CD4-positive, alpha-beta T cell treated with Interferon gamma for 1 hour (primary cell): ENCODE measurements at places on chromosomes 7 and 10.

DNA sequence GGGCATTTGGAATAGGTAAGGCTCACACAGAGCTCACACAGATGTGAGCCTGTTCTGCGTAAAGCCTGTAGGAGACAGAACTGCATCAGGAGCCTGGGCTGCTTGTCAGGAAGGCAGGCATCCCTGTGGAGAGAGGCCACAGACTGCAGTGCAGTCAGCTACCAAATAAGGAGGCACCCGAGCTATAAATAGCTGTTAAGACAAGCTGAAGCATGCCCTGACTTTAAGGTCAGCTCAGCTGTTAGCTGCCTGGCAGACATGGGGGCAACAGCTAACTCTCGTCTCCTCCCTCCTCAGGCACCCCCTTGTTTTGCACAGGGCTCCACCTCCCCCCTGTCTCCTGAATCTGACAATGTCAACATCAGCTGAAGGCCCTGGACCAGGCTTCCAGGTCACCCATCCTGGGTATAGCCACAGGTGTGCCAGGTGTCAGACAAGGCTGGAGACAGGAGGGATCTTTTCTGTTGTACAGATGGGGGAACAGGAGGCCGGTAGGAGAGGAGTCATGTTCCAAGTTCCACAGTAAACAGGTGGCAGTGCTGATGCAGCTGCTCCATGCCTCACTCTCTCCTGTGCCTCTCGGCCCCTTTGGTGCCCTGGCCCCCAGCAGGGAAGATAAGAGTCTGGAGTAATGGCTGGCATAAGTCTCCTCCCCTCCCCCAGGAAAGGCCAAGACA is 27.6 kb upstream of the MKRN1 start:
- no peak for DNase-seq

GRCh38 chr7:134191876-134192275 is 64.7 kb downstream of the LRGUK start:
- DNase-seq = no peak

- no peak for DNase-seq
Measured at GRCh38 chr10:7161484-7162250, 249.2 kb downstream of the SFMBT2 start.

DNA sequence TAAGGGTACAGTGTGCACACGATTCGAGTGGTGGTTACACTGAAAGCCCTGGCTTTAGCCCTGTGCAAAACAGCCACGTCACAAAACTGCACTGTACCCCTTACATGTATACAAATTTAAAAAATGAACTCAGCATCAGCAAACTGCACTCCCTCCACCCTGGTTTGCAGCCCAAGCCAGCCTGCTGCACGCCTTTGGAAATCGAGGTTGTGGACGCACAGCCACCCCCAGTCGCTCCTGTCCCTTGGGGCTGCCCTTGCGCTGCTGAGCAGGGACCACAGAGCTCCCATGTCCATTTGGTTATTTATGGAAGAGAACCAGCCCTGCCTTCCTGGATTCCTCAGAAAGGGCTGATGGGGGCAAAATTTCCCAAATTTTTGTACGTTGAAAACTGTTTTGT is 98.8 kb downstream of the INPP5A start:
- DNase-seq = no peak

GRCh38 chr10:110003524-110003885 is 4.3 kb upstream of the ADD3 start:
- no peak for DNase-seq
